CD4-positive, alpha-beta T cell treated with Interleukin-21 for 1 hour (primary cell): ENCODE measurements at places on chromosomes 2 and 18.

- DNase-seq, result no peak
Observed at GRCh38 chr2:190627448-190628412, 21.2 kb upstream of the NAB1 start.

- DNase-seq, result no peak
Observed at GRCh38 chr2:195732574-195732973, 75.5 kb downstream of the SLC39A10 start.

- DNase-seq, result no peak
Observed at GRCh38 chr2:177489719-177490301, 97.2 kb downstream of the AGPS start.

DNA sequence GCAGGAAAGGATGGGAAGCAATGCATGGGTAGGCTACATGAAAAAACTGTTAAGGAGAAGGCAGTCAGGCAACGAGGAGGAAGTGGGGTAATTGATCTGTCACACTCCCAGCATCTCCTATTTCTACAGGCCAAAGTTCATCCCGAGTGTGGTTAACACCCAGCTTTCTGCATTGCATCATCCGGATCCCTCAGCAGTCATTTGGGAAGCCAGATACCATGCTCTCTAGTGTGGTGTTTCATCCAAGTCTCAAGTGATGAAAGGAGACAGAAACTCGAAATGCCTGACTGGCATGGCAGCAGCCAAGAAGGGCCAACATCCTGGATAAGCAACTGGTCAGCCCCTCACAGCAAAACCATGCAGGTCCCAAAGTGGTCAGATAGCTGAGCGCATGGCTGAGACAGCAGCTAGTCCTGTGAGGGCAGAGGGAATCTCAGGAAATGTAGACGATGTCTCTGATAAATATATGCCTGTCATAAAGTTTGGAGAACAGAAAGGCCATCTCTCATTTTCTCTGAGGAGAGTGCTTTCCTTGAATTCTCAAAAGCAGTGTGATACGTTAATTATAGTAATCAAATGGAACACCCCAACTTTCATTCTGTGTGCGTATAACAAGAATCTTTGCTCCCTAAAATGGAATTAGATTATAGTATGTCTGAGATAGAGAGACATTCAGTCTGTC, 24.8 kb upstream of the HNRNPA3 start:
- DNase-seq, result no peak

GRCh38 chr2:232491139-232491780, 3.6 kb upstream of the ECEL1 start:
- no peak for DNase-seq

DNA sequence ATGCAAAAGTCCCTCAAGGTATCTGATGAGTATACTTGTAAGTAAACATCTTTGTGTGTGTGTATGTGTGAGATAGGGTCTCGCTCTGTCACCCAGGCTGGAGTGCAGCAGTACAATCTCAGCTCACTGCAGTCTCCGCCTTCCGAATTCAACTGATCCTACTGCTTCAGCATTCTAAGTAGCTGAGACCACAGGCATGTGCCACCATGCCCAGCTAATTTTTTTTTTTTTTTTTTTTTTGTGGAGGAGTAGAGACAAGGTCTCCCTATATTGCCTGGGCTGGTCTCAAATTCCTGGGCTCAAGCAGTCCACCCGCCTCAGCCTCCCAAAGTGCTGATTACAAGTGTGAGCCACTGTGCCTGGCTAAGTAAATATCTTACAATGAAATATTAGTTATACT, 23.2 kb downstream of the ADAM17 start:
- DNase-seq, result no peak

GRCh38 chr2:107392241-107392704, 434.4 kb upstream of the RGPD4 start:
- DNase-seq, result no peak

DNA sequence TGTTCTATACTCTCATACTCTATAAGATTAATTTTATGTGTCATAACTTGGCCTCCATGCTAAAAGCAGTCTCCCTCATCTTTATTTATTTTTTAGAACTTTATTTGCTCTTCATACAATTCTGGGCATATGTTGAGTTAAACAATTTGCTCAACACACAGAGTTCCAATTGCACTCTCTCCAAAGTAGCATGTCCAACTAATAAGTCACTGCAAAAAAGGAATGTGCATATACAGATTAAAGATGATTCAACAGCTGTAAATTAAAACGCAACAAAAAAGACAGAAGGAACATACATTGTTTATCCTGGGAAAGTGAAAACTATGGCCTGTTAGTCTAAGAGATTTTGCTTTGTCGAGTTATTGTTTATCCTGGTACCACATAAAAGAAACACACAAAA, 277.7 kb upstream of the ACVR2A start:
- DNase-seq, result no peak

DNA sequence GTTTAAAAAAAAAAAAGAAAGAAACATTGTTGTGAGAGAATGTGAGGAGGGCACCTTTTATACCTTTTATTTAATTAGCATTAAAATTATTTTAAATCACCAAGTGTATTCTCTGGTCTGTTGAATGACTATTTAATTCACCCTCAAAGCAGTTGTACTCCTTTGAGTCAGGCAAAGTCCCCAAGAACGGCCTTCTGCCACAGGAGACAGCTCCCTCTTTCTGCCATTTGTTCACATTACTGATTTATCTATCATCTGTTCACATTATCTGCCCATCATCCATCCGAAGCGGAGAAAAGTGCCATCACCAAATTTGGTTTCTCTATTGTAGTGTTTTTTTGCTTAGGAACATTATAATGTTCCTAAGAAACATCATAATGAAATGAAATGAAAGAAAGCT, 240.7 kb upstream of the DPP10 start:
- DNase-seq, result no peak
